ENCODE measurements at places on chromosomes 1 and 21.

- no peak for DNase-seq
These were observed 35.4 kb upstream of the TRAPPC10 start for GRCh38 chr21:43976661-43977060.

DNA sequence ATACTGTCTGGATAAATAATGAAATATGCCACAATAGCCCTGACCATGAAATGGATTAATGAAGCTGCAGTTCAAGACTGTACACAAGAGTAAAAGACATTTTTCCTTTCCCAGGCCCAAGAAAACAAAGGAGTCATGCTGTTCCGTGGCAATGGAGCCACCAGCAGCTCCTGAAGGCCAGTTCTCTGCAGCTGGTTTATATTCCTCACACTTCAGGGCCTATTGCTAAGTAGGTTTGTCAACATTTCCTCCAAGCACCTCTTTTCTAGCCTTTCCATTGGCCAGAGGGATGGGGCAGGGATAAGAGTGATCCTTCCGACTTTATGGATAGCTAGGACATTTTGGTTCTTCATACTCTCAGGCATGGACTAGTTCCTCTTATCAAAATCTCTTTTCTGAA lies 24.2 kb upstream of the RGL1 start:
- DNase-seq = no peak

- DNase-seq = no peak
These were observed 175.0 kb upstream of the COL11A1 start for GRCh38 chr1:103283371-103283770.

- no peak for DNase-seq
These were observed 150.8 kb downstream of the TGFB2 start for GRCh38 chr1:218495931-218496330.

DNA sequence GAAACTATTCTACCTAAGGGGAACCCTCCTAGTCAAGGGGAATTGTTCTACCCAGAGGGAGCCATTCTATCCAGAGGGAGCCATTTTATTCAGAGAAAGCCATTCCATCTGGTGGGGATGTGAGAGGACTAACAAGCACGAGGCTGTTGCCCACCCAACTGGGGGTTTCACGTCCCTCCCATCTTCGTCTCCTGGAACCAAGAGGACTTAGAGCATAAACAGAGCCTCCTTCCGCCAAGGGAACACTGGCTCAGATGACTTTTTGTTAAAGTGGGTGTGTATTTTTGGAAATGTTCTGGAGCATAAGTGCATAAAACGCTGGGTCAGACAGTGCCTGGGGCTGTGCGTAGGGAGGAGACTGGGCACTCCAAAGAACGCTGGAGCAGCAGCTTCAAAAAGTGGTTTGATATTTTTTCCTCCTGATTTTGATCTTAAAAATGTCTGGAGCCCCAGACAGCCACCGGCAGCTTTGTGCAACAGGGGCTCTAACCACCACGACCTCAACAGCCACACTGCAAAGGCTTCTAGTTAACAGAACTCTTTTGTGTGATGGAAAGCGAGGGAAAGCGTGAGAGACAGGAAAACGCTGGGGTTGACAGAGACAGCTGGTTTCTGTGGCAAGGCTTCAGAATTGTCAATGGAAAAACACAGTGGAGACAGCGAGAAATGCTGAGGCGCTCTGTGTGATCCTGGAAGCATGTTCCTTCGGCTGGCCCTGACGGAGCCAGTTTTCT lies 363.6 kb upstream of the CAMK1G start:
- no peak for DNase-seq

DNA sequence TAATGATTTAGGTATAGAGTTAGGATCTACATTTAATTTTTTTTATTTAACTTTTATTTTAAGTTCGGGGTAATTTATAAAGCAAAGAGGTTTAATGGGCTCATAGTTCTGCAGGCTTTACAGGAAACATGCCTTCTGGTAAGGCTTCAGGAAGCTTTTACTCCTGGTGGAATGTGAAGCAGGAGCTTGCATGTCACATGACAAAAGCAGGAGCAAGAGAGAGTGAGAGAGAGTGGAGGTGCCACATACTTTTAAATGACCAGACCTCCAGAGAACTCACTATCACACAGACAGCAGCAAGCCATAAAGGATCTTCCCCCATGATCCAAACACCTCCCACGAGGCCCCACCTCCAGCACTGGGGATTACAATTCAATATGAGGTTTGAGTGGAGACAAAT lies 17.6 kb upstream of the GBP2 start:
- DNase-seq = no peak

GRCh38 chr1:98147280-98147679 lies 226.4 kb upstream of the DPYD start:
- DNase-seq = no peak

DNA sequence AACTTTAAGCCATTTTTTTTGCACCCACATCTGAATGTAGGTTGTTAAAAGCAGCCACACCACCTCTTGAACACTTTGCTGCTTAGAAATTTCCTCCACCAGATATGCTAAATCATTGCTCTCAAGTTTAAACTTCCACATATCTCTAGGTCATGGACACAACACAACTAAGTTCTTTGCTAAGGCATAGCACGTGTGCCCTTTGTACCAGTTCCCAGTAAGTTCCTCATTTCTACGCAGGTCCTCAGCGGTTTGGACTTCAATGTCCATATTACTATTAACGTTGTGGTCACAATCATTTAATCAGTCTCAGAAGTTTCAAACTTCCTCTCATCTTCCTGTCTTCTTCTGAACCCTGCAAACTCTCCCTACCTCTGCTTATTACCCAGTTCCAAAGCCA lies 661.6 kb upstream of the PKN2 start:
- DNase-seq = no peak

DNA sequence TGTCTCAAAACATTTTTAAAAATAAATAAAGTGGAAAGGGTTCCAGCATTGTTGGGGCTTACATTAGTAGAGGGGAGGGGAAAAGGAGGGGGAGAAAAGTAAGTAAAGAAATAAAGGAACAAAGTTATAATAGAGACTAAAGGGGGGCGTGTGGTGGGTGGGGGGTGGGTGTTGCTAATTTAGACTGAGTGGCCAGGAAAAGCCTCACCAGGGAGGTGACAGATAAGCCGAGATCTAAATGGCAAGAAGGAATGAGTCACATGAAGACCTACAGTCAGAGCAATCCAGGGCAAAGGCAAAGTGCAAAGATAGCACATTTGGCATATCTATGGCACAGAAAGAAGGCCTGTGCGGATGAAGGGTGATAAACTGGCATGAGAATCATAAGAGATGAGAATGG lies 7.5 kb downstream of the MPL start:
- no peak for DNase-seq

- DNase-seq = peak; percentile 47
These were observed 3.6 kb upstream of the CYB561D1 start for GRCh38 chr1:109490029-109490933.

DNA sequence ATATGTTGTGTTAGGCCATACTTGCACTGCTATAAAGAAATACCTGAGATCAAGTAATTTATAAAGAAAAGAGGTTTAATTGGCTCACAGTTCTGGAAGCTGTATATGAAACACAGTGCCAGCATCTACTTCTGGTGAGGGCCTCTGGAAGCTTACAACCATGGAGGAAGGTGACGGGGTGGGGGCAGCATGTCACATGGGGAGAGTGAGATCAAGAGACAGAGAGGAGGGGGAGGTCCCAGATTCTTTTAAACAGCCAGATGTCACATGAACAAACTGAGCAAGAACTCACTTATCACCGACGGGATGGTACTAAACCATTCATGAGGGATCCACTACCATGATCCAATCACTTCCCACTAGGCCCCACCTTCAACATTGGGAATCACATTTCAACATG lies 42.6 kb downstream of the TESK2 start:
- DNase-seq = no peak

DNA sequence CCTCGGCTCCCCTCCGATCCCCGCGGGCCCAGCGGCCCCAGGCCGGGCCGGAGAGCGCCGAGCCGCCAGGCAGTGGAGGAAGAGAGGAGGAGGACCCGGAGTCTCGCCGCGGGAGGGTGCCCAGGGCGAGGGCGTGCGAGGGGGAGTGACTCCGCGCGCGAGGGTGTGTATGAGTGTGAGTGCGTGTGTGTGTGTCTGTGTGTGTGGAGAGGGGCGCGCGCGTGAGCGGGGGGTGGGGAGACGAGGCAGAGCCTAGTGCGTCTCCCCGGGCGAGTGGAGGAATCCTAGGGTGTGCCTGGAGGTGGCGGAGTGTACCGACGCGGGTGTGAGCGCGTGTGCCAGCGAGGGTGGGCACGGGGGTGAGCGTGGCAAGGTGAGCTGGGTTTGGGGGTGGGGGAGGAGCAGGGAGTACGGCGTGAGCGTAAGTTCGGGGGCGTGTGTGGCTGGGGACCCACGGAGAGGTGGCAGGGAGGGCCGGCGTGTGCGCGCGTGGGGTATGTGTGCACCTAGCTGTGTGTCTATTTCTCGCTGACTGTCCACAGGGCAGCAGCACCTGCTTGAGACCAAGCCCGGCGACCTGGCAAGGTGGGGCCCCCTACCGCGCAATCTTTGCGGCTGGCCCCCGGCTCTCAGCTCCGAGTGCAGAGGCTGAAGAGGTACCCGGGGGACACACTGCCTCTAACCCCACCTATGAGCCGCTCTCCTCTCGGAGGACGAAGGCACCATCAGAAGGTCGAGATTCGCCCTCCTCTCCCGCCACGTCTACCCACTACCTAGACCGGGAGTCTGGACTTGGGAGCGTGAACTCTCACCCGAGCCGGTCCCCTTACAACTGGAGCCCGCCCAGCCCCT lies 784 bp upstream of the KCND3 start:
- DNase-seq = no peak

DNA sequence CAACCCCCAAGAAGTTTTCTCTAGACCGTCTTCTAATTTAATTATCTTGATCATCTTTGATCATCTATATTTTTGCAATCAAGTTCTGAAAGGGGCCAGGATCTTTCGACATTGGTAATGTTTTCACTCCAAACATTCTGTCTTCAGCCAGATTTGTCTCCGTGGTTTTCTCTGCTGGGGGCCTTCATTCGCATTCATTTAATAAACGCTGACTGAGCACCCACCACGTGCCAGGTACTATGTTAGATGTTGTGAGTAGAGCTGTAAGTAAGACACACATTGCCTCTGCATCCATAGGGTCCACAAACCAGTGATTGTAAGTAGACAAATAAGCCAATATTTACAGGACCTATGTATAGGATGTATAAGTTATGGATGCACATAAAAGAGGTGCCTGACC lies 134.5 kb upstream of the MROH9 start:
- DNase-seq = no peak

DNA sequence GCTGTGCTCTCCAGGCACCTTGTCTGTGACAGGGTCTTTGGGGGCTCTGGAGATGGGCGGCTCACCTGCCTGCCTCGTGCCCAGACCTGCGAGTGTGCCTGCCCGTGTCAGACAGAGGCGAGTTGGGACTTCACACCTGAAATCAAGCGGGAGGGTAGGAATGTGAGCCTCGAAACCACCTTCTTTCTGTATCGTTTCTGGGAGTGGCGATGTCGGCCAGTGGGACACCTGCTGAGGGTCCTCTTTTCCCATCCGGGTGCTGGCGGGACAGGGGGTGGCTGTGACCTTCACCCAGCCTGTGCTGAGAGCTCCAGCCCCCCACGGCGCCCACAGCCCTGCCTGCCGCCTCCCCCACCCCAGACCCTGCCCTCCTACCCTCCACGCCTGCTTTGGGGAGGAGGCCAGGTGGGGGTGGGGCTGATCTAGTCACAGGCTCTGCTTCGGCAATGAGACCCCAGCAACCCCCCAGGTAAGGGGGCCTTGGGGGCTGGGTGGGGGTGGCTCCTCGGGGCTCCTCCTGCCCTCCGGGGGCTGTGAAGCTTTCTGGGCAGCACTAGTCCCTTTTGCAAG lies 15.6 kb upstream of the FAAP20 start:
- no peak for DNase-seq

DNA sequence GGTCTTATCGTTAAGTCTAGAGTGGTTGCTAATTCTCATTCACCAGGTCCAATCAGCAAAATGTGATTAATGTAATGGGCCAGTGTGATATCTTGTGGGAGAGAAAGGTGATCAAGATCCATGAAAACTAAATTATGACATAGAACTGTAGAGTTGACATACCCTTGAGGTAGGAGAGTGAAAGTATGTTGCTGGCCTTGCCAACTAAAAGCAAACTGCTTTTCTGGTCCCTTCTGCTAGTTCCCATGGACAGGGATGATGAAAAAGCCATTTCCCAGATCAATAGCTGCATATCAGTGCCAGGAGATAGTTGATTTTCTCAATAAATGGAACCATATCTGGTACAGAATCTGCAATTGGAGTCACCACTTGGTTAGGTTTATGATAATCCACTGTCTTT lies 65.8 kb downstream of the FH start:
- no peak for DNase-seq

DNA sequence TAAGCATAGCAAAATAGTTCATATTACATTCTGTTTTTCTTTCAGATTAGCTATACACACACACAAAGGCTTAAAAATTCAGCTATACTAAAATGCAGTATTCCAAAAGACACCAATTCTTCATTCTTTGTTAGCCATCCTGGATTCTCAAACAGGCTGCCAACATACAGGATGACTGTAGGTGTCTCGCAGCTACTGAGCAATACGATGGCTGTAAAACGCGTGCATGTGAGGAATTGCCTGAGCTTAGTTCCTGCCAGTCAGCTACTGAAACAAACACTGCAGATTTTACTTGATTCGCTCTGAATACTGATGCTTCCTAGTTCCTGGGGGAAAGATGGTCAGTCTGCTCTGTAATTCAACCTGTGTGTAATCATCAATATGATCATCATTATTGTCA lies 24.7 kb upstream of the HMGN1 start:
- DNase-seq = no peak

DNA sequence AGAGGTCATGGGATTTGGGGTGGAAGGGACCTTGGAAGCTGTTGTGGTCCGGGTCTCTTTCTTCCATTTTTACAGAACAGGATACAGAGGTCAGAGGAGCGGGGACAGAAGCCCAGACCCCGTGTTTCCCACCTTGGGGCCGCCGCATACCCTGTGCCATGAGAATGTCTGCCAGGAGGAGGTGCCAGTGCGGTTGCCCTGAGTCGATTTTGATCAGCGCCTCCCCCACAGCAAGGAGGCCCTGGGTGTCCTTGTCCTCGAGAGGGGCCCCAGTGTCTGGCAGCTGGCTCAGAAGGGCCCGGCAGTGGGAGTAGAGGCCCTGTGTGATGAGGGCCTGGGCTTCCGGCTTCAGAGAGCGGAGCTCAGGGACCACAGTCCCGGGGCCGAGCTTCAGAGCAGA lies 12.3 kb upstream of the MMEL1 start:
- no peak for DNase-seq

GRCh38 chr21:42613756-42614155 lies 39.7 kb upstream of the PDE9A start:
- DNase-seq = no peak

DNA sequence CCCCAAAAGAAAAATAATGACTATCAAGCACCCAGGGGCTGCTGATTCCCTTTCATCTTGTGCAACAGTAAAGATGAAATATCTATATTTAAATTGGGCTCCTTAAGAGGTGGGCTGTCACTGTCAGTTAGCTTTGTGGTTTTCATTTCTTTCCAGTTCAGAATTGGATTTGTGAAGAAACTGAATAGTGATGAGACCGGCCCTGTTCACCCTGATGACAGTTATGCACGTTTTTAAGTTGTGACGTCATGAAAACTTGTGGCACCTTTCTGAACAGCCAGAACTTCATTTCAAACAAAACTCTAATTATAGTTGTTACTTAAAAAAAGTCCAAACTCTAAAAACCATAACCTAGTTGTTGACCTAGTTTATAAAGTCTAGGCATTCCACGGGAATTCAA lies 125.9 kb downstream of the RUNX1 start:
- no peak for DNase-seq

Measured in fibroblast of the conjunctiva (primary cell).